OCI-LY7 (cell line): ENCODE measurements at places on chromosomes 6 and 20. TPM values are rescaled to one million over a fixed set of nuclear protein-coding genes. Genes with fewer than 3 reads are reported as not detected.

Gene SLC24A3
- total RNA-seq, result not detected in 2 replicates

Gene RRAGD
- total RNA-seq, result 12.9 and 17.6 TPM in 2 replicates

Gene IMPG1
- not detected in 2 replicates for total RNA-seq

Gene B4GALT5
- 14.8 and 18.8 TPM in 2 replicates for total RNA-seq

Gene SNRPB
- 323 and 351 TPM in 2 replicates for total RNA-seq

Gene BPIFB2
- not detected in 2 replicates for total RNA-seq

Gene PRR18
- total RNA-seq, result 0.13 TPM in 1 of 2 replicates, not detected in the other

Gene CLPSL1
- not detected in 2 replicates for total RNA-seq

Gene SYCP2
- 0.19 and 0.22 TPM in 2 replicates for total RNA-seq

Gene TRIM38
- total RNA-seq, result 14.8 and 16.1 TPM in 2 replicates

Gene MLN
- not detected in 2 replicates for total RNA-seq

Gene TDRD6
- total RNA-seq, result 4.0 and 4.5 TPM in 2 replicates

Gene ADAM33
- total RNA-seq, result not detected in 2 replicates

Gene EXOC2
- 24.8 and 26.4 TPM in 2 replicates for total RNA-seq

Gene RBPJL
- not detected in 2 replicates for total RNA-seq

Gene COL12A1
- total RNA-seq, result not detected in 2 replicates

Gene ASIP
- total RNA-seq, result 0.70 and 0.82 TPM in 2 replicates

Gene FOXA2
- not detected in 2 replicates for total RNA-seq

Gene PTGIS
- not detected in 2 replicates for total RNA-seq

Gene CSNK2A1
- 164 and 174 TPM in 2 replicates for total RNA-seq
